ENCODE measurements at places on chromosomes 11 and 22.

DNA sequence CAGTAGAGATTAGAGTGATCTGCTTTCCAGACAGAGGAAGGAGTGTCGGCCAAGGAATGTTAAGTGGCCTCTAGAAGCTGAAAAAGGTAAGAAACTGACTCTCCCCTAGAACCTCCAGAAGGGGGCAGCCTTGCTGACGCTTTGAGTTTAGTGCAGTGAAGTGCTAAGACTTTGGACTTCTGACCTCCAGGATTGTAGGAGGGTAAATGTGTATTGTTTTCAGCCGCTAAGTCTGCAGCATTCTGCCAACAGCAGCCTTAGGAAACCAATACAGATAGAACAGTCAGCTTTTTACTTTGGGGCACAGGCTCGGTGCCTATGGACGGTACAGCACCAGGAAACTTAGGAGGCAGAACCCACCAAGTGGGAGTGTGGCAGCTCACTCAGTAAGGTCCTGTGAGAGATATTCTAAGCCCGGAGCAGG is 3.6 kb upstream of the TBC1D22A start:
- H3K27me3 ChIP-seq, result no peaks in the 10 kb centered on the region
- peak; percentile 69 for DNase-seq
- peak overlapping the region; percentile 36 for H3K27ac ChIP-seq
- H3K4me1 ChIP-seq, result peaks cover 39% of the 10 kb centered on the region

- H3K4me3 ChIP-seq, result no peak overlapping the region
- no peak overlapping the region for H3K27ac ChIP-seq
- H3K36me3 ChIP-seq, result no peaks in the 10 kb centered on the region
- peak; percentile 9 for DNase-seq
- no peaks in the 10 kb centered on the region for H3K4me1 ChIP-seq
These were observed 811.4 kb downstream of the BRD1 start for GRCh38 chr22:49015993-49016908.

GRCh38 chr11:108863528-108863927 is 198.7 kb downstream of the DDX10 start:
- H3K27ac ChIP-seq, result no peak overlapping the region
- no peak overlapping the region for H3K4me3 ChIP-seq
- peaks cover 4% of the 10 kb centered on the region for H3K4me1 ChIP-seq
- no peaks in the 10 kb centered on the region for H3K27me3 ChIP-seq
- DNase-seq, result no peak
- H3K36me3 ChIP-seq, result peaks cover 2% of the 10 kb centered on the region

DNA sequence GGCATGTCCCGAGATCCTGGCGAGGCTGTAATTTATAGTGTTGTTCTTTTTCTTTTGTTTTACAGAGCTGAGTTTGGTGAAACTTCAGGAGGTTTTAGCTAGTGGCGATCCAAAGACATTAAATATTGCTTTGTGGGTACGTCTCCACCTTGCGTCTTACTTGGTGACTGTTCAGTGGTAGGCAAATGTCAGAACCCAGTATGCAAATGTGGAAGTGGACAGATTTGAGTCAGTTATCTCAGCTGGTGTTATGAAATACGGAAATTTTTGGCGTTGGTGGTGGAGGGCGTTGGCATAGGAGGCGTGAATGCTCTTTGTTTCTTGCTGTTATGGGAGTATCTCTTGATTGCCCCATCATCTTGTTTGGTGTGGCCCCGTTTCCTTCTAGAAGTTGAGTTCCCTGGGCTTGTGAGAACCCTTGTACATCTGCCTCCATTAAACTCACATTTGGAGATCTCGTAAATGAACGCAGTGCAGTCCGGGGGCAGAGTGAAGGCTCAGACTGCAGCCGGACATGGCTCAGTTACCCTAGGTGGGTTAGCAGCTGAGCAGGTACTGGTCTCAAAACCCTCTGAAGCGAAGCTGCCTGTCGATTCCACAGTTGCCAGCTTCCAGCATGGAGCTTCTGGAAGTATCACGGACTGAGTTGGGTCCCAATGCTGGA is 39.9 kb downstream of the PTPRJ start:
- no peak overlapping the region for H3K4me3 ChIP-seq

DNA sequence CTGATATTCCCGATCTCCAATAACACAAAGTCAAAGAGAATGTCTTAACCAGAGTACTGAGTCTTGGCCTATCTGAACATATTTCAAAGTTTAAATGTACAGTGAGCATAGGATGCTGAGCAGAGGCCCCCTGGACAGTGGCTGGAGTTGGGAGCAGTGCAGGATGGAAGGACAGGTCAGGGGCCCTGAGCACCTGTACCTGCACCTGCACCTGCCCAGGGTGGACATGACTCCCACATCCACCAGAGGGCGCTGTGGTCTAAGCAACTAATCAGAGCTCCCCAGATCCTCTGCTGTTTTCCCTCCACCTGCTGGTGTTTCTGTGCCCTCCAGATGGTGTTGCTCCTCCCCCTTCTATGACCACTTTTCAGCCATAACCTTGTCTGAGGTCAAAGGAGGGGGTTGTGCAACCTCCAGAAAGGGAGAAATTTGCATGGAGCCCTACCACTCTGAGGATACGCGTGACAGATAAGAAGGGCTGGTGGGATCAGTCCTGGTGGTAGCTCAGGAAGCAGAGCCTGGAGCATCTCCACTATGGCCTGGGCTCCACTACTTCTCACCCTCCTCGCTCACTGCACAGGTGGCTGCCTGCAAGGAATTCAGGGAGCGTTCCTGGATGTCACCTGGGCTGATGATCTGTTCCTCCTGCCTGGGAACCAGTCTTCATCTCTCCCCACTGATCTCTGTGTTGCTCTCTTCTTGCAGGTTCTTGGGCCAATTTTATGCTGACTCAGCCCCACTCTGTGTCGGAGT is 49.1 kb upstream of the VPREB1 start:
- no peaks in the 10 kb centered on the region for H3K36me3 ChIP-seq
- peaks cover 29% of the 10 kb centered on the region for H3K27me3 ChIP-seq
- H3K4me3 ChIP-seq, result no peak overlapping the region
- H3K27ac ChIP-seq, result no peak overlapping the region

DNA sequence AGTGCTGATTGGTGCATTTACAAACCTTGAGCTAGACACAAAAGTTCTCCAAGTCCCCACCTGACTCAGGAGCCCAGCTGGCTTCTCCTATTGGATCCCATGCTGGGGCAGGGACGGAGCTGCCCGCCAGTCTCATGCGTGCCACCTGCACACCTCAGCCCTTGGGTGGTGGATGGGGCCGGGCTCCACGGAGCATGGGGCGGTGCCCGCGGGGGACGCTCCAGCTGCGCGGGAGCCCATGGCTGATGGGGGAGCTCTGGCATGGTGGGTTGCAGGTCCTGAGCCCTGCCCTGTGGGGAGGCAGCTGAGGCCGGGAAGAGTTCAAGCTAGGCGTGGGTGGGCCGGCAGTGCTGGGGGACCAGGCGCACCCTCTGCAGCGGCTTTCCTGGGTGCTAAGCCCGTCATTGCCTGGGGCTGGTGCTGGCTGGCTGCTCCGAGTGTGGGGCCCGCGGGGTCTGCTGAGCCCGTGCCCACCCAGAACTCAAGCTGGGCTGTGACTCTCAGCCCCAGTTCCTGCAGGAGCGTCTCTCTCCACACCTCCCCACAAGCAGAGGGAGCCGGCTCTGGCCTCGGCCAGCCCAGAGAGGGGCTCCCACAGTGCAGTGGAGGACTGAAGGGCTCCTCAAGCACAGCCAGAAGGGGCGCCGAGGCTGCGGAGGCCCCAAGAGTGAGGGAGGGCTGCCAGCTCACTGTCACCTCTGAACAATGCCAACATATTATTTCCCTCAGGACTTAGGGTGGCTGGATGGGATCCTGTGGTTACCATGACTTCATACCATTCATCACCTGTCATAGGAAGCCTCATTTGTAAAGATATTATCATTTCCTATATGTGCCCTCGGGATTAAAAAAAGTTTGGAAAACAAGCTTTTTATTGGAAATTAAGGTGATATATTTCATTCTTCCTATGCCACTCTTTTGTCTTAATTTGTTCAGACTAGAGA is 688.7 kb downstream of the ETS1 start:
- no peak overlapping the region for H3K4me3 ChIP-seq
- H3K27ac ChIP-seq, result no peak overlapping the region
- no peaks in the 10 kb centered on the region for H3K36me3 ChIP-seq
- no peaks in the 10 kb centered on the region for H3K27me3 ChIP-seq
- DNase-seq, result no peak

GRCh38 chr11:46360878-46361277 is 13.6 kb downstream of the DGKZ start:
- H3K36me3 ChIP-seq, result no peaks in the 10 kb centered on the region
- DNase-seq, result no peak
- peaks cover 37% of the 10 kb centered on the region for H3K4me1 ChIP-seq
- peak overlapping the region; percentile 70 for H3K4me3 ChIP-seq
- H3K27ac ChIP-seq, result peak overlapping the region; percentile 85
- H3K27me3 ChIP-seq, result no peaks in the 10 kb centered on the region

GRCh38 chr11:124454552-124454951 is 9.1 kb upstream of the OR8B8 start:
- no peak for DNase-seq
- H3K4me3 ChIP-seq, result no peak overlapping the region
- no peak overlapping the region for H3K27ac ChIP-seq
- H3K4me1 ChIP-seq, result no peaks in the 10 kb centered on the region

DNA sequence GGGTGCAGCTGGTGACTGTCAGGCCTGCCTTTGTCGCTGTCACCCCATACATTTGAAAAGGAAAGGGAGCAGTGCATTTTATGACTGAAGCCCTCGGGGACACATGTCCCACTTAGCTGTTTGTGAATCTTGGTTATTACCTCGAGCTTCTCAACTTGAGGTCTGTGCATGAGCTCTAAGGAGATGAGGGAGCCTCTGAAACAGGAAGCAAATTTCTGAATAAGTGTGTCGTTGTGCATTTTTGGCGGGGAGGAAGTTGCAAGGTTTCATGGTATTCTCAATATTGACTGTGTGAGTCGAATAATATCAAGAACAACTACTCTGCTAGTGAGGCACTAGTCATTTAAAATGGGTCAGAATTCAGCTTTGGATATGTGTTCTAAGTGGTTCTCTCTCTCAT is 149.7 kb upstream of the PLET1 start:
- no peak overlapping the region for H3K4me3 ChIP-seq
- no peaks in the 10 kb centered on the region for H3K36me3 ChIP-seq
- no peak overlapping the region for H3K27ac ChIP-seq
- H3K4me1 ChIP-seq, result peaks cover 7% of the 10 kb centered on the region
- no peak for DNase-seq
- H3K27me3 ChIP-seq, result peaks cover 17% of the 10 kb centered on the region

DNA sequence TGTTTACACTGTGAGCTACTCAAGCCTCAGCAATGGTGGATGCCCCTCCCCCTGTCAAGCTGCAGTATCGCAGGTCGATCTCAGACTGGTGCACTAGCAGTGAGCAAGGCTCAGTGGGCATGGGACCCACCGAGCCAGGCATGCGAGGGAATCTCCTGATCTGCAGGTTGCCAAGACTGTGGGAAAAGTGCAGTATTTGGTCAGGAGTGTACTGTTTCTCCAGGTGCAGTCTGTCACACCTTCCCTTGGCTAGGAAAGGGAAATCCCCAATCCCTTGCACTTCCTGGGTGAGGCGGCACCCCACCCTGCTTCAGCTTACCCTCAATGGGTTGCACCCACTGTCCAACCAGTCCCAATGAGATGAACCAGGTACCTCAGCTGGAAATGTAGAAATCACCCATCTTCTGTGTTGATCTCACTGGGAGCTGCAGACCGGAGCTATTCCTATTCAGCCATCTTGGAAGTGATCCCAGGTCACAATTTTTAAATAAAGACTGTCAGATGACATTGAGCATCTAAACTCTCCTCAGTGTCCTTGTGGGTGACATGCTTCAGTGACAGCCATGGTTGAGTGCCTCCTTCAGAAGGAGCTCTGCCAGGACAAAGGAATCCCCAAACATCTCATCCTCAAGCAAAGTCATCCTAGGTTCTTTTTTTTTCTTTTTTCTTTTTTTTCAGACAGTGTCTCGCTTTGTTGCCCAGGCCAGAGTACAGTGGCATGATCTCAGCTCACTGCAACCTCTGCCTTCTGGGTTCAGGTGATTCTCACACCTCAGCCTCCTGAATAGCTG is 10.8 kb downstream of the SLC22A24 start:
- no peak overlapping the region for H3K27ac ChIP-seq
- no peaks in the 10 kb centered on the region for H3K4me1 ChIP-seq
- DNase-seq, result no peak
- peaks cover 15% of the 10 kb centered on the region for H3K27me3 ChIP-seq
- no peaks in the 10 kb centered on the region for H3K36me3 ChIP-seq
- no peak overlapping the region for H3K4me3 ChIP-seq

GRCh38 chr11:134287561-134287960 is 11.4 kb downstream of the GLB1L3 start:
- H3K27me3 ChIP-seq, result no peaks in the 10 kb centered on the region
- no peak overlapping the region for H3K4me3 ChIP-seq
- H3K36me3 ChIP-seq, result no peaks in the 10 kb centered on the region
- peak; percentile 19 for DNase-seq
- no peaks in the 10 kb centered on the region for H3K4me1 ChIP-seq

DNA sequence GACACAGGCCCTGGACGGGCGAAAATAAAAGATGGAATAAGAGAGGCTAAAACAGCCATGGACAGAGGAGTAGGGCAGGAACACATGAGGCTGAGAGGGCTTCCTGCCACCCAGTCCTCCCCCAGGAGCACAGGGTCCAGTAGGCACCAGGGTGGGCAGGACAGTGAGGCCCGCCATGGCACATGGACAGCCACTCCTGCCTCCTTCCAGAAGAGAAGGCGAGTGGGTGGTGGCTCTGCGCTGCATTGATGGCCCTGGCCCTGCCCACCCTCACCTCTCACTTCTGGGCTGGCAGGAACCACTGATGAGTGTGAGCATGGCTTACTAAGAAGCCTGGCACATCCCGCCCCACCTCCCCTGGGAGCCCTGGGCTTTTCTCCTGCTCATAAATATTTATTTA is 51.2 kb downstream of the TPBGL start:
- H3K27ac ChIP-seq, result no peak overlapping the region
- no peak overlapping the region for H3K4me3 ChIP-seq
- H3K27me3 ChIP-seq, result no peaks in the 10 kb centered on the region
- DNase-seq, result no peak

DNA sequence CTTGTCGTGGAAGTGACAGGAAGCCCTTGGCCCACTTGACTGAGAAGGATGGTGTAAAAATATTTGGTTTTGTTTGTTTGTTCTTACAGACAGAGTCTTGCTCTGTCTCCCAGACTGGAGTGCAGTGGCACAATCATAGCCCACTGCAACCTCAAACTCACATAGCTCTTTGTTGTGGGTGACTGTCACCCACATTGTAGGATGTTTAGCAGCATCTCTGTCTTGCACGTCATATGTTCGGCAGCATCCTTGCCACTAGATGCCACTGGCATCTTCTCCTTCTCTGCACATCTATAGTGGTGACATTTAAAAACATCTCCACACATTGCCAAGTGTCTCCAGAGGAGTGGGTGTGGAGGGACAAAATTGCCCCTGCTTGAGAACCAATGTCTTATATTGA is 56.8 kb downstream of the PRR5L start:
- H3K36me3 ChIP-seq, result no peaks in the 10 kb centered on the region
- no peak overlapping the region for H3K27ac ChIP-seq
- DNase-seq, result peak; percentile 73
- peaks cover 35% of the 10 kb centered on the region for H3K4me1 ChIP-seq
